ENCODE measurements at places on chromosomes 7 and 10.

- DNase-seq: no peak
Measured at GRCh38 chr7:7127773-7128172, 54.6 kb upstream of the C1GALT1 start.

- DNase-seq: no peak
Measured at GRCh38 chr10:22656036-22656435, 58.3 kb downstream of the PIP4K2A start.

- DNase-seq: no peak
Measured at GRCh38 chr7:29354340-29354739, 159.8 kb downstream of the CHN2 start.

GRCh38 chr7:108503112-108504026, 22.6 kb downstream of the PNPLA8 start:
- DNase-seq: no peak

DNA sequence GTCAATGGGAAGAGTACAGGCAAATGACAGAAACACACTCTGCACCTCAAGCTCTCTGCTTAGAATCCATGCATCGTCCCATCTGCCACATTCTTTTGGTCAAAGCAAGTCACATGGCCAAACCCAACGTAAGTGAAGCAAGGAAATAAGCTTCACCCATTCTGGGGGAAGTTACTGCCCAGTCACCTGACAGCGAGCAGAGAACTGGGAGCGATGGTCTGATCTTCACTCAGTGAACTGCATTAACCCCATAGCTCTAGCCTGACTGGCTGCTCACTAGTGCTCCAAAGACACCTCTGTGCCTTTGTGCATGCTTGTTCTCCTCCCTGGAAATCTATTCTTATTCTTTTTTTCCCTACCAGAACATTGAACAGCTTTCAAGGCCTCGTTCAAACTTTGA, 89.9 kb downstream of the APBB1IP start:
- no peak for DNase-seq

DNA sequence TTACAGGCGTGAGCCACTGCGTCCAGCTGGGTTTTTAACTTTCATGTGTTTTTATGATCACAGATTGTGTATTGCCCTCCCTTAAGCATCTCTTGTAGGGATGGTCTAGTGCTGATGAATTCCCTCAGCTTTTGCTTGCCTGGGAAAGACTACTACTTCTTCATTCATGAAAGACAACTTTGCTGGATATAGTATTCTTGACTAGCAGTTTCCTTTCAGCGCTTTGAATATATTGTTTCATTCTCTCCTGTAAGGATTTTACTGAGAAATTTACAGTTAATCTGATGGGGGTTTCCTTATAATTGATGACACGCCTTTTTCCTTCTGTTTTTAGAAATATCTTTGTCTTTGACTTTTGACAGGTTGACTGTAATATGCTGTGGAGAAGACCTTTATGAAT, 33.2 kb downstream of the STK31 start:
- no peak for DNase-seq

- no peak for DNase-seq
Measured at GRCh38 chr10:128042131-128042610, 84.1 kb downstream of the MKI67 start.

DNA sequence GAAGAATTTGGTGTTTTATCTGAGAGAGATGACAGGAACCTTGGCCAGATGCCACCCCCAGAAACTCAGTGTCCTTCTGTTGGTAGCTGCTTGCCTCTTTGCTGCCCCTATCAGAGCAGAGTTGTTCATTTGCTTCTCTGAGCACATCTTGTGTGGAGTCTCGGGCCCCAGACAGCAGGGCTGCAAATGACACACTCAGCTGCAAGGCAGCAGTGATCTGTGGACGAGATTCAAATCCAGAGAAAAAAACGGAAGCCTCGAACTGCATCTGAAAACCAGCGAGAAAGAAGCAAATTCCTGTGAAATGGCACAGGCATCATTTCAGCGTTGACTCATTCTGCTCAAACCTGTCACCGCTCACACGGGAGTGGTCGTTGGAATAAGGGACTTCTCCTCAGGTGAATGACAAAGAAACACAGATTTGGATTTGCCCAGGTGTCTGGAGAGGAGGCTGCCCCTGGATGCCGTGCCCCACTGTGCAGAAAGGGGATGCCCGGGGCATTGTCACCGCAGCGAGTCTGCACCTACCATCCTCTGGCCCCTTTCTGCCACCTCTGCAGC, 144.7 kb downstream of the PFKFB3 start:
- peak; percentile 20 for DNase-seq

DNA sequence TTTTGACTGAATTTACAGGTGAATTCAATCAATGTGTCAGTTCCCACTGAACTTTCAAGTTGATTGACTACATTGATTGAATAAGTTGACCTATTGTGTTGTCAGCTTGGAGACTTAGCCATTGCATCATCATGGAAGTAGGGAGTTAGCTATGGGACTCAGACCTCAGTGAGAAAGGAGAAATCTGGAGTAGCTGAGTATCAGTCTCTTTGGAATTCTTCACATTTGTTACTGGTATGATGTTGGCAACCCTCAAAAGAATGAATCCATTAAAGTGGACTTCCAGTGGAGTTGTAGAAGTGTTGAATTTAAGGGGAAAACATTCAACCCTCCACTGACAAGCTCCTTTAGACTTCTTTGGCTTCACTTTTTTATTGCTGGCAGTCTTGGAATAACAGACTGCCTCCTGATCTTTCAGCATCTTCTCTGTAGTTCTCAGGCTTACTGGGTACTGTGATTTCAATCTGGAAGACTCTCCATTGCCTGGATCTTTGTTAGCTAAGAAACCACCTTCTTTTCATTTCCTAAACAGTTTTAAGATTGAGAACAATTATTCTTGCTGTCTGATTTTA, 160.3 kb upstream of the NRP1 start:
- no peak for DNase-seq

DNA sequence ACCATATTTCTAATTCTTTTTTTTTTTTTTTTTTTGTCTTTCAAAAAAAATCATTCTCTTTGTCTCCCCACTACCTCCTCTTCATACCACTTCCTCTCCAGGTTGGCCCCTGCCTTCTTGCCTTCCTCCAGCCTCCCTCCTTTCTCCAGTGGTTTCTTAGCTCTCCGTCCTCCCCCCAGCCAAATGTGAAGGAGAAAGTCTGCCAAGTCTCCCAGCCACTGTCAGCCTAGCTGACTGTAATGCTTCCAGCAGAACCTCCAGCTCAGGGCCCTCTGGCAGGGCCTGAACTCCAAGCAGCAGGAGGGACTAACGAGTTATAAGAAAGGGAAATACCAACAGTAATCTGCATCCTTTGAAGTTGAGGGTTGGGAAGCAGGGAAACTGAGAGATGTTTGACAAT, 35.5 kb upstream of the BICC1 start:
- no peak for DNase-seq

- no peak for DNase-seq
Measured at GRCh38 chr7:38000272-38000671, 79.8 kb downstream of the EPDR1 start.

- no peak for DNase-seq
Measured at GRCh38 chr7:158206341-158206740, 381.3 kb downstream of the PTPRN2 start.

- no peak for DNase-seq
Measured at GRCh38 chr7:155807789-155808548, 4.3 kb downstream of the SHH start.

DNA sequence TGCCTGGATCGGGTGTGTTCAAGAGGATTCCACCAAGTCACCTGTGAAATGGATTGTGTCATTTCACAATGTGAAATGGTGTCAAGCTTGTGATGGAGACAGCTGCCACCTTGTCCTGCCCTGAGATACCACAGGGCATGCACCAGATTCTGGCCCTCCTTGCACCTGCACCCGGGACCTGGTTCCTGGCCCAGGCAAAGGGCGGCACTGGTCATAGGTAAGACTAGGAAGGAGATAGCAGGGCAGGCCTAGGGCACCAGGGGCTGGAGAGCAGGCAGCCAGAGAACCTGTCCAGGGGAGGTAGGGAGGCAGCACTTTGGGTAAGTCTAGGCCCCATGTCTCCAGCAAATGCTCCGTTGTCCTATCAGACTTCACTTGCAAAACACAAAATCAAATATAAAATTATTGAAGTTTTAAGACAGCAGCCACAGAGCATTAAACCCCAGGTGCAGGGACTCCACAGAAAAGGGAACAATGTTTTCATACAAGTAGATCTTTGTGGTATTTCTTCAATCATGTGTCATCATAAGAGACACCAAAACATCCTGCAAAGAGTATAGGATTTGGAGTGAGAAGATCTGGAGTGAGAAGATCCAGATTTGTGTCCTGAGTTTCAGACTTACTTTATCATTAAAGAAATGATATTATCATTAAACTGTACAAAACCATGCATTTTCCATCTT, 22.7 kb upstream of the ZNF800 start:
- DNase-seq: no peak

DNA sequence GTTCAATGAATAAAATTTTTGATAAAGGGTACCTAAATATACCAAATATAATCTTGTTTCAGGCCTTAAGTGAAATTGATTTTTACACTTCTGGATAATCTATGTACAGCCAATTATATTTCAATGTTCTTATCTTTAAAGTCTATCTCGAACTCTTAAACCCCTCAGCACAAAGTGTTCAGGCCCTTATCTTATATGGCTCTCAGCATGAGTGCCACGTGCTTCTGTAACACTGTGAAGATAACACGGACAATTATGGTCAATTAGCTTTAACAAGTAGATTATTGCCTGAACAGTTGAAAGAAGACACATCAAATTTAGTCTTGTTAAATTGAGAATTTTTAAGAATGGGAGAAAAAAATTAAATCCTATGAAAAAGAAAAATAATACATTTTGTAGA, 40.4 kb upstream of the DMTF1 start:
- DNase-seq: no peak

DNA sequence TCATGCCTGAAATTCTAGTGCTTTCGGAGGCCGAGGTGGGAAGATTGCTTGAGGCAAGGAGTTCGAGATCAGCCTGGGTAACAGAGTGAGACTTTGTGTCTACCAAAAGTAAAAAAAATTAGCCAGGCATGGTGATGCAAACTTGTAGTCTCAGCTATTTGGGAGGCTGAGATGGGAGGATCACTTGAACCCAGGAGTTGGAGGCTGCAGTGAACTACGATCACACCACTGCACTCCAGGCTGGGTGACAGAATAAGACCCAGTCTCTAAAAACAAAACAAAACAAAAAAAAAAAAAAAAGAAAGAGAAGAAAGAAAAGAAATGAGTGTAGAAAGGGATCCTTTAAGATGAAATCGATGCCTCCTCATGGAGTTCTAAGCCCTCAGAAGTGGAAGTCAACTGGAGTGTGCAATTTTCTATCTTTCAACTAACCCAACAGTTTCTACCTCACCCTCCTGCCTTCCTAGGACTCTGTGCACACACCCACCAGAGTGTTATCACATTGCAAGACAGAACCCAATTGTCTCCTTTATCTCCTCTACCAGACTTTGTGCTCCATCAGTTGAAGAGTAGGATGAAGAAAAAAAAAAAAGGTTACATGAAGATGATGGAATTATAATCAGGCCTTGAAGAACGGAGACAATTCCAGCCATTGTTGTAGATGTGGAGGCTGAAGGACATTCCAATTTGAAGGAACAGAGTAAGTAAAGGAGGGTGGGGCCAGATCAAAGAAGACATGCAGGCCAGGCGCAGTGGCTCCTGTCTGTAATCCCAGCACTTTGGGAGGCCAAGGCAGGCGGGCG, 26.9 kb downstream of the NYAP1 start:
- DNase-seq: no peak

DNA sequence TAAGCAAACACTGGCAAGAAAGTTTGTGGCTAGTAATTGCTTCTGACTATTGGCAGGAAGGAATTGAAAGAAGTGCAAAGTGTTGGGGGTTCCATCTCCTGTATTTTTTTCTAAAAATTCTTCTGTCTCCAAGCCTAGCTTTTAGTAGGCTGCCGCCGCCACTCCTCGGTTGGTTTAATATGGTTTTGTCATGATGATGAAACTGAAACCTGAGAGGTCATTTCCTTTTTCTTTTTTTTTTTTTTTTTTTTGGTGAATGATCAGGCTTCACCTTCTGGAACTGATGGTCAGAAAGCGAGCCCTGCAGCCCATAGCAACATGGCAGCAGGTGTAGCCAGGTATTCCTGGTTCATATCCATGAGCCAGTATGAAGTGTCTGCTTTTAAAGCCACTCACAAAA, 75.3 kb upstream of the AGBL3 start:
- no peak for DNase-seq

- DNase-seq: no peak
Measured at GRCh38 chr10:14579405-14579804, 195.3 kb downstream of the FAM107B start.

GRCh38 chr10:92801978-92802872, 46.1 kb upstream of the EXOC6 start:
- DNase-seq: no peak

DNA sequence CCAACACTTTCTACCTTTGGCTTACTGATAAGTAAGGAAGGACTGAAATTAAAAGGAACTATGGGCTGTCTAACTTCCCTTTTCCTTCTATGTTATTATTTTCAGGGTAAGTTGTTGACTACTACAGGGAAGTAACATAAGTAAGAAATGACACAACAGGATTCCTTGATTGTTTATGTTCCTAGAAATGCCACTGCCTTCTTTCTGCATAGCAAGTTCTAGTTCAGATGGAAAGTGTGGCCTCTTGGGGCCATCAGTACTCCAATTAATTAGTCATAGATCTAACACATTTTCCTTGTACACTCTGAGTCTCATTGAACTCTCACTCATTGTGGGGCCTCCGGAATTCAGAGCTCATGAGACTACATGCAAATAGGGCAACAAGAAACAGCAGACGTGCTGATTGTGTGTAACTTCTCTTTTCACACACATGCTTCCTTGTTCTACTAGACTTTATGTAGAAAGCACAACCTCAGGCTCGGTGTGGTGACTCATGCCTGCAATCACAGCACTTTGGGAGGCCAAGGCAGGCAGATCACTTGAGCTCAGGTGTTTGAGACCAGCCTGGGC, 35.3 kb upstream of the HIBADH start:
- DNase-seq: no peak

DNA sequence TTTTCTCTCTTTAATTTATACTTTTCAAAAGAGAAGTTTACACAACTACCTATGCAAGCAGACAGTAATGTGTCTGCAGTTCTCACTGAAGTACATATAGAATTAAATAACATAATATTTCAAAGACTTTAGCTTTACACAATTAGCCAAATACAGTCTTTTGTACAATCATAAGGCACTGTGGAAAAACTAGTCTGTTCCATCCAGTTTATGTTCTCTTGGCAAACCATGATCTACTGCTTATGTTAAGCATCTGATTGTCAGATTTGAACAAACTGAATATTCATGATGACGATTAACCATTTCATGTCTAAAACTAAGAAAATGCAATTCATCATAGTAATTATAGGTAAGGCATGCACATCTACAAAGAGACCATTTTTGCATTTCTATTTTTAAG, 842 bp downstream of the SEMA3A start:
- no peak for DNase-seq

- no peak for DNase-seq
Measured at GRCh38 chr10:22615819-22616499, 98.4 kb downstream of the PIP4K2A start.

DNA sequence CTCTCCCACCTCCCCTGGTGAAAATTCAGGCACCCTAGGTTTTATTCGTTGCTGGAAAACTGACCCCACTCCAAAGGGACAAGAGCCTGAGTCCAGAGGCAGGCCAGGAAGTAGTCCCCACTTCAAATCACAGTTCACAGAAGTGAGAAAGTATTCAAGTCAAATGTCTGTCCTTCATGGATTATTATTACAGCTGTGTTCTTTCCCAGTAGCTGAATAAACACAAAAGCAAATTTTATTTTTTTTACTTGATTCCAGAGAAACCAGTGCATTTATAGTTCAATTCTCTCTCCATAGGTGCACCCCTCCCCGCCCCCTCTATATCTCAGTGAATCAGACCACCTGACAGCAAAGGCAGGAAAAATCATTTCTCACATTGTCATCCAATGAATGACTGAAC, 113.8 kb upstream of the COL1A2 start:
- DNase-seq: no peak

GRCh38 chr10:88974446-88975376, 15.9 kb upstream of the FAS start:
- DNase-seq: no peak
